ENCODE measurements at places on chromosomes 2 and 18. TPM values are rescaled to one million over a fixed set of nuclear protein-coding genes. Genes with fewer than 3 reads are reported as not detected.

The CNDP2 gene
- total RNA-seq, result 52.5 TPM

The TNS1 gene
- total RNA-seq, result 216 TPM

The ERMN gene
- not detected for total RNA-seq

The RNF152 gene
- 45.7 TPM for total RNA-seq

The RAMP1 gene
- total RNA-seq, result 120 TPM

The DNAJC5G gene
- total RNA-seq, result 1.5 TPM

The NCKAP5 gene
- total RNA-seq, result 8.8 TPM

The CXCR4 gene
- 39.5 TPM for total RNA-seq

The CAB39 gene
- 59.4 TPM for total RNA-seq

- H3K27me3 ChIP-seq, result no peaks in the 10 kb centered on the region
- no peak overlapping the region for H3K27ac ChIP-seq
- DNase-seq, result no peak
- H3K4me1 ChIP-seq, result no peaks in the 10 kb centered on the region
- H3K4me3 ChIP-seq, result no peak overlapping the region
Observed at GRCh38 chr2:227430639-227431038, 41.3 kb upstream of the AGFG1 start.

GRCh38 chr18:67080601-67081000 is 435.9 kb downstream of the DSEL start:
- no peaks in the 10 kb centered on the region for H3K36me3 ChIP-seq
- no peak overlapping the region for H3K27ac ChIP-seq
- H3K4me3 ChIP-seq, result no peak overlapping the region
- no peak for DNase-seq
- H3K27me3 ChIP-seq, result no peaks in the 10 kb centered on the region

GRCh38 chr2:69789772-69790600 is 39.5 kb upstream of the GMCL1 start:
- no peak for DNase-seq
- H3K4me1 ChIP-seq, result peaks cover 32% of the 10 kb centered on the region
- H3K36me3 ChIP-seq, result peaks cover 17% of the 10 kb centered on the region
- H3K27me3 ChIP-seq, result no peaks in the 10 kb centered on the region

- DNase-seq, result no peak
- no peaks in the 10 kb centered on the region for H3K27me3 ChIP-seq
- peaks cover 44% of the 10 kb centered on the region for H3K4me1 ChIP-seq
- H3K27ac ChIP-seq, result peak overlapping the region; percentile 98
Observed at GRCh38 chr2:96866986-96867755, 2.7 kb downstream of the SEMA4C start.

DNA sequence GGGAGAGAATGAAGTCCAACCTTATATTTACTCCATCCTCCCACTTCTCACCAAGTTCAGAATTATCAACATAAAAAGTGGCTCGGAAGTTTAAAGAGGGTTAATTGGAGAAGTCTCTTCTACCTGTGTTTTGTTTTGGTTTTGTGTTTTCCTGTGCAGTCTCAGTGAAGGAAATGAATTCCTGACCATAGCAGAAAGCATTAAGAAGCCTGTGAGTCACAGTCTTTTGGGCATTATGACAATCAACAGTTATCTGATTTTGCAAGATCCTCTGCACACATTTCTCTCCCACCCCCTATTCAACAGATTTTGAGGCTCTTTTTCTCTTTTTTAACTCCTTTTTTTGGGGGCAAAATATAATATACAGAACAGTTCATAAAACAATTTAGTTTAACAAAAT is 8.6 kb upstream of the RPL37A start:
- H3K27ac ChIP-seq, result no peak overlapping the region
- no peak for DNase-seq
- no peaks in the 10 kb centered on the region for H3K36me3 ChIP-seq
- no peaks in the 10 kb centered on the region for H3K27me3 ChIP-seq
- H3K4me1 ChIP-seq, result no peaks in the 10 kb centered on the region
- no peak overlapping the region for H3K4me3 ChIP-seq

- DNase-seq, result no peak
- no peak overlapping the region for H3K4me3 ChIP-seq
- H3K36me3 ChIP-seq, result no peaks in the 10 kb centered on the region
- no peak overlapping the region for H3K27ac ChIP-seq
- no peaks in the 10 kb centered on the region for H3K27me3 ChIP-seq
Observed at GRCh38 chr2:54438271-54438670, 17.9 kb upstream of the SPTBN1 start.

DNA sequence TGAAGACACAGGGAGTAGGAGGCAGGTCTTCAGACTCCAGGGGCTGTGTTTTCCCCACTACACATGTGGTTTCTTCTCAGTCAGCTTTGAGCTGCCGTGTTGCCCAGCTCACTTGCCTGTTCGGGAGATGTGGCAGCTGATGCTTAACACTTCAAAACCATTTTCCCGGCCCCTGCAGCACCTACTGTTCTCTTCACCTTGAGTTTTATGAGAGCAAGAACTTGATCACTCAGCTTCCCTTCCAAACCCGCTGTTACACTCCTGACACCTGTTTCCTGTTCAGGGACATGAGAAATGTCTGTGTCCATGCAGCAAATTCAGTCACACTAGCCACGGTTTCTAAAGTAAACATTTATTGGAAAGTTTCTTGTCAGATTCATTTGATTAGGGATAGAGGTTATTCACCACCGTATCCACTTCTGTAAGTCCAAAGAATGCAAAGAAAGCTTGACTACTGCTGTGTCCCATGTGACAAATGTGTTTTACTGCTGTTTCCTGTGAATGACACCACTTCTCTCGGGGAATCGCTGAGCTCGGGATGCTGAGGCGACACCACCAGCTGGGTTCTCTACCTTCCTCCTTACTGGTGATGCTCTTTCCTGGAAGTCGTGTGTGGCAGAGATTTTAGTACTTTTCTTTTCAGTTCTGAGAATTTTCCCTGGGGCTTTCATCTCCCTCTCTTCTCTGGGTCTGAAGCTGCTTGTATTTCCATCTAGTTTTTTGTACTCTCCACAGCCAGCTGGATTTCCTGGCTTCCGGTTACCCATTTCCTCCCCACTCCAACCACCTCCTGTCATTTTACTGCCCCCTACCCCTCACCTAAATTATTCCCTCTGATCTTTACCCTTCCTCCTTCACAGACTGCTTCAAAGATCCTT is 91.7 kb downstream of the KLF7 start:
- no peaks in the 10 kb centered on the region for H3K27me3 ChIP-seq
- no peak for DNase-seq
- H3K4me3 ChIP-seq, result no peak overlapping the region
- no peaks in the 10 kb centered on the region for H3K36me3 ChIP-seq
- H3K27ac ChIP-seq, result no peak overlapping the region
- H3K4me1 ChIP-seq, result no peaks in the 10 kb centered on the region

GRCh38 chr2:85957256-85957655 is 68.5 kb upstream of the ST3GAL5 start:
- no peaks in the 10 kb centered on the region for H3K36me3 ChIP-seq
- H3K4me3 ChIP-seq, result no peak overlapping the region
- DNase-seq, result no peak
- no peak overlapping the region for H3K27ac ChIP-seq

GRCh38 chr2:176150584-176151441 is 537 bp upstream of the HOXD4 start:
- H3K27ac ChIP-seq, result no peak overlapping the region
- no peak for DNase-seq
- H3K36me3 ChIP-seq, result no peaks in the 10 kb centered on the region
- H3K27me3 ChIP-seq, result no peaks in the 10 kb centered on the region
- no peaks in the 10 kb centered on the region for H3K4me1 ChIP-seq

DNA sequence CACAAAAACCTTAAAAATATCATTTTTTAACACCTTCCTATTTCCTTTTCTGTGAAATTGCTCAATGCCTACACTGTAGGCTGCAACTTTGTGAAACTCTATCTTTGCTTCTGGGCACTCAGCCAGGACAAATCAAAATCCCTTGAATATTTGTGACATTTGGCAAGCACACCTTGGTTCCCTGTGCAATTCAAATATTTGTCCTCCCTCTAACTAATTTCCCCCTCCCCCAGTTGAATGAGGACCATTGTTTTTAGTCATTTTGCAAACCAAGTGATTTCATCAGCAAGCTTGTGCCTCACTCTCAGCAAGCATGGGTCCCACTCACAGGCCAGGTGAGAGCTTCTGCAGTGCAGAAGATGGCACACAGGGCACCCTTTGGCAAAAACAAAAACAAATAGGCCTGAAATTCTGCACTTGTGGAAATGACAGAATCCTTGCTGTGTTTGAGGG is 541.5 kb downstream of the CNTNAP5 start:
- H3K4me3 ChIP-seq, result no peak overlapping the region
- no peaks in the 10 kb centered on the region for H3K4me1 ChIP-seq
- no peaks in the 10 kb centered on the region for H3K27me3 ChIP-seq
- no peak overlapping the region for H3K27ac ChIP-seq

Data from vagina (tissue), 2 donors.